ENCODE measurements at places on chromosomes 2 and 18. TPM values are rescaled to one million over a fixed set of nuclear protein-coding genes. Genes with fewer than 3 reads are reported as not detected.

DNA sequence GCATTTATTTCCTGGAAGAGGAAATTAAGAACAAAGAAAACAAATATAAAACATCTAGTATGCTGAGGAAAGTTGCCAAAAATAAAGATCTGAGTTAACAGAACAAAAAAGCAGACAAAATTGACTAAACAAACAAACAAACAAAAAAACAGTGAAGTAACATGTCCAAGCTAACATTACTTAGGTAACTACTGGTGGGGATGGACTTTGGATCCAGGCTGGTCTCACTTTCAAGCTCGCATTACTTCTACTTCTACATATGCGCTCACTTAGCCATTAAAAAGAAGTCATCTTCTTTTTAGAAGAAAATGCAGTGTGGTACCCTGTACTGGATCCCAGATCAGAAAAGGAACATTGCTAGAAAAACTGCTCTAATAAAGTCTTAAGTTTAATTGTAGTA, 358.9 kb downstream of the NCKAP5 start:
- H3K4me1 ChIP-seq = no peaks in the 10 kb centered on the region
- no peak for DNase-seq
- no peaks in the 10 kb centered on the region for H3K27me3 ChIP-seq

DNA sequence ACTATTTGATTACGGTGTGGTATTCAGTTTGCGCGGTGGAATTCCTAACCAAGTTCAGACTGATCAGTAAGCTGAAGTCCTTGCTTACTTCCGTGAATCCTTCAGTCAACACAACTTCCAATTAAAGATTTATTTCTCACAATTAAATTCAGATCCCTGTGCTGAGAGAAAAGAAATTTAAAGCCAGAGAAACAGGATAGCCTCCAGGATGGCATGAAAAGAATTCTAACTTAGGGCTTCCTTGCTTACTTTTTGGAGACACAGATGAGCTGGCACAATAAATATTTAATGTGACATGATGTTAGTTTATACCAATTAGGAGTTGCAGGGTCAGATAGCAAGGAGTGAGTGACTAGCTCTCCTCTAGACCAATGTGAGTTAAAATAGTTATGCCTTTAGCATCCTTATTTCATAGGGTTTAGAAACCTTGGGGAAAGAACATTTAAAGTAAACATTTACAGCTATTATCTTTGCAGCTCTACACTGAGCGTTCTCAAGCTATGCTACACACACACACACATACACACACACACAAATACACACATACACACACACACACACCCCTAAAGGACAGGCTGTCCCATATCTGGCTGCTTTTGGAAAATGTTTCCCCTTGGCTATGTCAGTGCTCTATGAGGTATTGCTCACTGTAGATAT, 151.0 kb downstream of the TRIB2 start:
- no peaks in the 10 kb centered on the region for H3K27me3 ChIP-seq
- peaks cover 6% of the 10 kb centered on the region for H3K4me1 ChIP-seq
- H3K36me3 ChIP-seq = no peaks in the 10 kb centered on the region

GRCh38 chr18:30359521-30359920, 683.0 kb downstream of the DSC3 start:
- H3K4me1 ChIP-seq = no peaks in the 10 kb centered on the region
- H3K27ac ChIP-seq = no peak overlapping the region
- no peaks in the 10 kb centered on the region for H3K36me3 ChIP-seq
- DNase-seq = no peak
- H3K4me3 ChIP-seq = no peak overlapping the region
- H3K27me3 ChIP-seq = no peaks in the 10 kb centered on the region

- no peaks in the 10 kb centered on the region for H3K27me3 ChIP-seq
- H3K36me3 ChIP-seq = no peaks in the 10 kb centered on the region
- no peak overlapping the region for H3K4me3 ChIP-seq
- DNase-seq = no peak
- no peaks in the 10 kb centered on the region for H3K4me1 ChIP-seq
Measured at GRCh38 chr2:188833331-188833730, 140.8 kb upstream of the COL3A1 start.

GRCh38 chr18:46750626-46751025, 6.2 kb downstream of the ST8SIA5 start:
- no peaks in the 10 kb centered on the region for H3K4me1 ChIP-seq
- no peak overlapping the region for H3K27ac ChIP-seq
- no peak for DNase-seq
- peaks cover 68% of the 10 kb centered on the region for H3K27me3 ChIP-seq
- no peak overlapping the region for H3K4me3 ChIP-seq

DNA sequence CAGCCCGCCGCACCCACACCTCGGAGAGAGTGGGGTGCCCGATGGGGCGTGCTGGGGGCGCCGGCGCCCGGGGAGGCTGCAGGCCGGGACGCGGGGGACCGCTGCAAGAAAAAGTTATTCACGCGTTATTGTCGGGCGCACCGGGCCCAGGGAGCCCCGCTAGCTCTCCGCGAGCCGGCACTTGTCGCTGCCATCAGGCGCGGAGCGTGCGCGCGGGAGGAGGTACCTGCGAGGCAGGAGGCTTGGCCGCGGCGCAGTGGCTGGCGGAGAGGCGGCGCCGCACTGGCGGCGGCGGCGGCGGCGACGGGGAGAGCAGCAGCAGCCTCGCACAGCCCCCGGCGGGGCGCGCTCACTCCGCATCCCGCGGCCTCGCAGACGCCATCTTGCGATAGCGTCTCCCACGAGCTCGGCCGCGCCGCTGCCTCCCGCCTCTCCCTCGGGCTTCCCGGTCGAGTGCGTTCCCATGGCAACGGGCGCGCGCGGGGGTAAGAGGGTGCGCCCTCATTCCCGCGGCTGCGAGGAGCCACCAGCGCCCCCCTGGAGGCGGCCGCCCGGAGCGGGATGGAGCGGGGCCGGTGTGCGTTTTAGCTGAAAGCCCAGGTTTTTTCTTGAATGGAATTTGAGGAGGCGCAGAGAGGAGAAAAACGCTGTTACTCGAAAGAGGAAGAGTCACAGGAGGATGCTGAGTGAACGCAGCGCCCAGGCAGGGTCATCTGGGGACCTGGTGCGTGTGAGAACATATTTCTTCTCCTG, at the start of gene CHN1:
Gene CHN1, minus strand, starts transcription at position 402 of the 753 bp plus-strand sequence. CDS start 469 bp downstream, outside the sequence.
- no peaks in the 10 kb centered on the region for H3K36me3 ChIP-seq
- DNase-seq = peak; percentile 88
- peak within 1 kb of the TSS; percentile 89 for H3K27ac ChIP-seq
- peaks cover 7% of the 10 kb centered on the region for H3K27me3 ChIP-seq

DNA sequence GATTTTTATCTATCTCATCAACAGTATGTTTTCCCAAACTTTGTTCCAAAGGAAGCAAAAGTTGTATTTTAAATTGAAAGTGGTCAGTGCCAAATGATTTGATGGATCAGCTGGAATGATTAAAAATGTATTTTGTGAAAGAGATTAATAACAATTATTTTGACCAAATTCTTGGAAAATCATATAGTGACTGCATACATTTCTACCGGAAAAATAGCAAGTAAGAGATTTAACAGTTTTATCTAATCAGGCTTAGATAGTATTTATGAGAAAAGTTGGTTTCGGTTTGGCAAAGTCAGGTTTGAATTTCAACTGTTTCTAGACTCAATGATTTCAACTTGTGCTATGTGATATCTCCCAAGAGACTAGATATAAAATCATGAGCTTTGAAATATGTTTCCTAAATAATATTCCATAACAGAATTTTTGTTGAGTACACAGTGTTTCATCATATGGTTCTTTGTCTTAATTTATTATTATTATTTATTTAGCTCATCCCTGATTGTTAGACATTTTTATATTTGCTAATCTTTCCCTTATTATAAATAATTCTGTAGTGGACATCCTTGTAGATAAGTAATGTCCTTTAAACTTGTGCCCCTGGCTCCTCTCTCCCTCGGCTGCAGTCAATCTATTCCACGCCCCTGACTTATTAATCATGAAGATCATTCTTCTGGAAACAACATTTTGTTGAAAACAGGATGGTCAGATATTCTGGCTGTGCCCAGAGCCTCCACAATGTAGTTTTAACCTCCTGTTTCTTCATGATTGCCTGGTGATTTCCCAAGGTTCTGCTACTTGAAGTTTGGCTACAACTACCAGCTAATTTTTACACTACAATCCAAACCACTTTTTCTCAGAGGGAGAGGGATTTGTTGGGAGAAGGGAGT, 520.7 kb upstream of the TCF4 start:
- H3K27ac ChIP-seq = no peak overlapping the region
- H3K27me3 ChIP-seq = no peaks in the 10 kb centered on the region
- H3K36me3 ChIP-seq = peaks cover 4% of the 10 kb centered on the region
- H3K4me3 ChIP-seq = no peak overlapping the region
- peaks cover 22% of the 10 kb centered on the region for H3K4me1 ChIP-seq

The CRYGD gene
- total RNA-seq = not detected

The CIDEA gene
- total RNA-seq = not detected

The CYP27A1 gene
- total RNA-seq = 6.5 TPM

The FEV gene
- 51.1 TPM for total RNA-seq
